Retina (tissue), 1 donor: ENCODE measurements at places on chromosomes 3 and 15.

- DNase-seq: no peak
Observed at GRCh38 chr3:139835830-139836683, 98.9 kb upstream of the CLSTN2 start.

DNA sequence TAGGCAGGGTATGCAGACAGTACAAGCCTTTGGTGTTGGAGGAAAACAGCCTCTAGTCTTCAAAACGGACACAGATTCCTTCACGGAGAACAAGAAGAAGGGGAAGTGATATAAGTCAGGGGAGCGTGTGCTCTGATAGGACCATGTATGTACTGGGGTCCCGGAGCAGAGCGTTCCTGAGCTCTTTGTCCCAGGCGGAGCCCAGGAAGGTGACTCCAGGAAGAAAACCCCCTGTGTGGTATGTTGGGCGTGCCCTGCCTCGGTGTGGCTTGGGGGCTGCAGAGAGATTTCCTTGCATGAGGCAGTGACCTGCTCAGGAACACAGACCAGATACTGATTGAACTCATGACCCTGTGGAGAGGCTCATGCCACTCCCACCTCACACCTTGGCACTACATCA lies 21.7 kb downstream of the MELTF start:
- no peak for DNase-seq

GRCh38 chr15:93239591-93239990 lies 150.6 kb upstream of the RGMA start:
- no peak for DNase-seq

GRCh38 chr3:97970956-97971620 lies 1.1 kb downstream of the RIOX2 start:
- DNase-seq: peak; percentile 22

DNA sequence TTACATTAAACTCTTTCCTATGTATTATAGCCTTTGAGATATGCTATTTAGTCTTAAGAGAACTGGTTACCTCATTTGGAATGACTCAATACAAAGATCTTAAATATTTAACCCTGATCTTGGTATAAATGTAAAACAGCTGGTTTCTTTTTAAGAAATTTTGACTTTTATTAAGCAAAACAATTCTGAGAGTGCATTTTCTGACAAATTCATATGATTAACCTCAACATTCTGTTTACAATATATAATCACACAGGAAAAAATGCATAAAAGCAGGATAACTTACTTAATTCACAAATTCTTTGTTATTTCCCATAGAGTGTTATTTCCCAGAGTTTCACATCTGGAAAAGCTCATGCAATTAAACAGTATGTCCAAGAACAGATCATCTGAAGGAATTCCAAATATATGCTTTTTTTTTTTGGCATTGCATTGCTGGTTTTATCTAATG lies 400.4 kb upstream of the THBS1 start:
- no peak for DNase-seq

DNA sequence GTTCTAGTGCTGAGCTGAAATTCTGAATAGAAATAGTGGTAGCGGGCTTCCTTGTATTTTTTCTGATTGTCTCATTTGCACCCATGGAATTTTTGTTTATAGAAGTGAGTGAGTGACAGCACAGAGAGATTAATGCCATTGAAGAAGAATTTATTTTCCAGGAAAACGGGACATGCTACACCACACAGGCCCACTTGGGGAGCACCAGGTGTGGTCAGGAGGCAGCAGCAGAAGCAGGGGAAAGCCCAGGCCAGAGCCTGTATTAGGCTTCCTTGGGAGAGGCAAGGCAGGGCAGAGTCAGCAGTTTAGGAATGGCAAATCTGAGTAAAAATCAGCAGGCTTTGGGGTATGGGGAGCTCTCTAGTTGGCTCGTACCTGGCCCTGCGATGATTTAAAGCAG lies 88.4 kb upstream of the ATP11B start:
- DNase-seq: no peak

DNA sequence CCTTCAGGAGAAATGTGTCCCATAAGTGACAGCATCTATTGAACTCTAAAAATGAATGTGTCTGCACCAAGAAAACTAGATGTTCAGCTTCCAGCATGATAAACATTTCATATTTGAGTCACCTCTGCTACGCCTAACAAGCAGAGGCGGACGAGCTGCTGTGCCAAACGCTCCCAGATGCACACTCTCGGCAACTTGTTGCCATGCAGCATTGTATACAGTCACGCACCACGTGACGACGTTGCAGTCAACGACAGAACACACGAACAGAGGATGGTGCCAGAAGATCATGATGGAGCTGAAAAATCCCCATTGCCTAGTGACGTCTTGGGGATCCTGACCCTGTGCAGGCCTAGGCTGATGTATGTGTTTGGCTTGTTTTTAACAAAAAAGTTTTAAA lies 137.5 kb downstream of the XXYLT1 start:
- no peak for DNase-seq

DNA sequence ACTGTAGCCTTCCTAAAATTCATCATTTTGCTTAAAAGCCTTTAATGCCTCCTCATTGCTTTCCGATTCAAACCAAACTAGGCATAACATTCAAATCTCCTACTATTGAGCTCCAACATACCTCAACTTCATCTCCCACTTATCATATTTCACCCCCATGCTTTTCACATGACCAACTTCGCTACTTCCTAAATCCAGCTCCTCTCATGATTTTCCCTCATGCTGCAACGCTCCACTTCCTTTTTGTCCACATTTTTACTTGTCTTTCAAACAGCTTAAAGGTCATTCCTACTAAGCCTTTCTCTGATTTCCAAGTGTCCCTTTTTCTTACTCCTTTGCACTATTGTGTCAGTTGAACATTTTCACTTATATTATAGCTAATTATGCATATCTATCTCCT lies 20.3 kb upstream of the ANXA2 start:
- DNase-seq: no peak
